ENCODE measurements at places on chromosomes 7 and 10.

- no peak for DNase-seq
Observed at GRCh38 chr10:24385776-24386175, 176.8 kb downstream of the KIAA1217 start.

GRCh38 chr7:90755041-90755440, 158.9 kb downstream of the CDK14 start:
- DNase-seq: no peak

DNA sequence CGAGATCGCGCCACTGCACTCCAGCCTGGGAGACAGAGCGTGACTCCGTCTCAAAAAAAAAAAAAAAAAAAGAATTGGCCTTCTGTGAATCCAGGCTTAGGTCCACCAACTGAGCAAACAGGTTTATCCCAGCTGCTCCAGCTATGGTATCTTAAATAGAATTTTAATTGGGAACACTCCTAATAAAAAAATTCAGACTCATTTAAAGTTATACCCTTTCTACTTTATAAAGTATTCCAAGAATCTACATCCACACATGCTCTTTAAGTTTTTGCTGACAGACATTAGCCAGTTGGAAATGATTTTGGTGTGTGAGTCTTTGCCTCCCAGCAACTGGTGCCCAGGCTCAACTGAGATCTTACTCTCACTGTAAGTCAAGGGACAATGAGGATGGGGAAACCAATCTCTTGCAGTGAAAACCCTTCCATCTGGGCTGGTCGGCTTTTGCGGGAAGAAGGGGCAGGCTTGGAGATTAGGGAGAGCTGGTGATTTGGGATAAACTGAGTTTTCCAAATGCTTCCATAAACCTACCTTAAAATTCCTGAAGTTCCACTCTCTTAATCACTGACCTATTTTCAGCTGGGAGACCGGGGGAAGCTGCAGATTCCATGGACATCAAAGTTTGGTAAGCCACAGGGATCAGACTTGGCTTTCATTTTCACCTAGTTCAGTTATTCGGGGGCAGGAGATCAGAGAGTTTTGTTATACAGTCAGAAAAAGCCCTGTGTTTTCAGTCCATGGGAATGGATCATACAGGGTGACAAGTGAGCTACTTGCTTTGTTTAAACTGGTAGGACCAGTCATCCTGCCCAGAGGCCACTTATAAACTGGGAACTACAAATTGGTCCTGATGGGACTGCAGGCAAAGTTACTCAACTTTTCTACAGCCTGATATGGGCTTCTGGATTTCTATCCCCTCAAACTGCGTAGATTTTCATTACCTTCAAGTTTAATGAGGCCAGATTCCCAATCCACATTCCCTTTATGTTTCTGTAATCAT, 89.3 kb upstream of the ZNF746 start:
- no peak for DNase-seq

- no peak for DNase-seq
Observed at GRCh38 chr10:46096446-46096845, 50.4 kb upstream of the MSMB start.

DNA sequence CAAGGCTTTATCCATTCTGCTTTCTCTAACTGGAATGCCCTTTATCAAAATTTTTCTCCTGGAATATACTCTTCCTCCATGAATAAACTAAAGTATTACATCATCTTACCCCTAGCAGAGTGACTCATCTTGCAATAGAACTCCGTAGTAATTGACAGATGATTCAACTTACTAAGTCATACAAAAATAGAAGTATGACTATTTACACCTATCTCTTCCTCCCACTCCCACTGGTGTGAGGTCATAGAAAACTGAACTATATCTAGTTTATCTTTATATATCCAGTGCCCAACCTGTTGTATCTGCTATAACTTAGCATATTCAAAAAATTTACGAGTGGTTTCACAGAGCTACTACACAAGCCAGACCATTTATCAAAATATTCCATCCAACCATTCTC, 26.1 kb downstream of the ABCB1 start:
- DNase-seq: no peak

DNA sequence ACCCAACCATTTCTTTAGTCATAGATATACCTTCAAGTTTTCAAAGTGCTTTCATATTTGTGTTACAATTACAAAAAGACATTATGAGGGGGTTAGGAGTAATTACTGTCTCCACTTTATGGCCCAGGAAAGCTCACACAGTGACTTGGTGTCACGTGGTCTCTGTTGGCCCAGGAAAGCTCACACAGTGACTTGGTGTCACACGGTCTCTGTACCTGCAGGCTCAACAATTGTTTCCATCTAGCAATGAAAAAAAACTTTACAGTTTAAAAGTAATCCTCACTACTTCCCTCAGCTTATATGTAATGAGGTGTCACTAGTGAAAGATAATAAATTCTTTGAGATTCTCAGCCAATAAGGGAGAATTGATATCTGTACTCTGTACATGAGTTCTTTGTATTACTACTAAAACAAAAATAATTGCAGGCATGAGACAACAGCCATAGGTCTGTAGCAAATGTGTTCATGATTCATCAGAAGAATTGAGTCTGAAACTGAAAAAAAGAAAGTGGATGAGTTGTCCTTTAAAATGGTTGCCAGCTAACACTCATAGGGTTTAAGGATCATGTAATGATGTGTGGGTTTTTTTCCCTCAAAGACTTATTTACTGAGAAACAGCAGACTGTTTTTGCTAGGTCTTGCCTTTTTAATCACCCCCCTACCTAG, 10.9 kb downstream of the OGDH start:
- no peak for DNase-seq

- no peak for DNase-seq
Observed at GRCh38 chr10:4136121-4136520, 351.1 kb upstream of the KLF6 start.

DNA sequence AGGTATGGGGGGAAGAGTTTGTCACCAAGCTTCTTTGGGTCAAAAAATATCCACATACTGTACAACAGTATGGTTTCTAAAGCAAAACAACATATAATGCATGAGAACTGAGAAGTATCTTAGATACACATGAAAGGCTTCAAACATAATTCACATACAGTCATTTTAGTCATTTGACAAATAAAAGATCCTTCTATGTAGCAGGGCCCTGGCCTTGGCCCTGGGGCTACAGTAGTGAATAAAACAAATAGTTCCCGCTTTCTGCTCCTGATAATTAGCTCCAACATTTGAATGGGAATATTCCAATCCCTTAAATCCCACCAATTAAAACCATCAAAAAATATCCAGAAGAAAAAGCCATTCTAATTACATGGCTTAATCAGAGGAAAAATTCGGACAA, 51.3 kb downstream of the MALSU1 start:
- DNase-seq: no peak

- DNase-seq: no peak
Observed at GRCh38 chr7:127578711-127579275, 6.6 kb downstream of the GCC1 start.

GRCh38 chr7:153324094-153324493, 564.5 kb downstream of the ACTR3B start:
- DNase-seq: no peak

DNA sequence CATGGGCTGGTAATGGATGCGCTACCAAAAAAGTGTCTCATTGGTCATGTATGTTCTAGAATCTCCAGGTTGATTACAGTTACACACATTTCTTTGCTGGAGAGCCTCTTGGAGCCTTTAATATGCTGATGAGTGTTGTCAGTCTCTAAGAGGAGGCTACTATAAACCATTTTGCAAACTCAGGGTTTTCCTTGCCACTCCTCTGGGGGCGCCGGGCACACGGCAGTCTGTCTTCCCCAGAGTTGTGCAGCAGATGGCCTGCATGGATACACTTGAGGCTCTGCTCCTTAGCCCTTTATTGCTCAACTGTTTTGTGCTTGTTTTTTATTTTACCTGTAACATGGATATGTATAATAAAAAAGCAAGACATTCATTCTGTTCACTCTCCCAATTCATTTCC, 196.5 kb downstream of the ACTR3B start:
- no peak for DNase-seq

- no peak for DNase-seq
Observed at GRCh38 chr7:1542329-1542728, 11.8 kb downstream of the MAFK start.

- no peak for DNase-seq
Observed at GRCh38 chr7:47370461-47371042, 211.4 kb downstream of the TNS3 start.

- no peak for DNase-seq
Observed at GRCh38 chr7:137801003-137801402, 45.8 kb downstream of the DGKI start.

DNA sequence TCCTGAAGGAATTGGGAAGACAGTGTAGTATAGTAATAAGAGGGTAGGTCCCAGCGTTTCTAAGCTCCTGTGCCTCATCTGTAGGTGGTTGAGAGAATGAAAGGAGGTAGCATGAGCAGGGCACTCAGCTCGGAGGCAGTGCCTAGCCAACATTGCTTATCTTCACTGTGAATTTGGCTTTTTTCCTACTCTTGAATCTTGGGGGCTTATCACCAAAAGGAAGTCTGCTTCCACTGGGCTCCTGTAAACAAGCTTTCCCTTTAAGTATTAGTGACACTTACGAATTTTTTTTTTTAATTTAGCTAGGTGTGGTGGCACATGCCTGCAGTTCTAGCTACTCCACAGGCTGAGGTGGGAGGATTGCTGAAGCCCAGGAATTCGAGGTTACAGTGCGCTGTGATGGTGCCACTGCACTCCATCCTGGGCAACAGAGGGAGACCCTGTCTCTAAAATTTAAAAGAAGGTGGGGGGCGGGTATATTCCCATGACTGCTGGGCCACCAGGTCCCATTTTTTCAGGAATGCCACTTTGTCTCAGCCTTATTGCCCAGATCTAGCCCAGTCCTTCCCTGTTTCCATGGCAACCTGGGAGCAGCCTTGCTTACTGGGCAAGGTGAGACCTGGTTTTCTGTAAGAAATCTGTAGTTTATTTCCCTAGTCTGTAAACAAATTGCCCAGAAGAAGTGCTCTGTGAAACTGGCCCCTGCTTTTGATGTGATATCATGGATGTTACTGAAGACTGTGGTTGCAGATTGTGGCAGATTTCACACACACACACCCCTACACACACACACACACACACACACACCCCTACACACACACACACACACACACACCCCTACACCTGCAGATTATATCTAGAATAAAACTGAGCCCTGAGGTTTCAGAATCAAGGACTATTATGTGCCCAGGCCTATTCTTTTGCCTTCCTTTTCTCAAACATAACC, 19.4 kb downstream of the OGDH start:
- DNase-seq: no peak

- no peak for DNase-seq
Observed at GRCh38 chr10:126690534-126690933, 20.0 kb upstream of the C10orf90 start.

GRCh38 chr7:73983437-73984164, 44.4 kb upstream of the ELN start:
- DNase-seq: no peak

DNA sequence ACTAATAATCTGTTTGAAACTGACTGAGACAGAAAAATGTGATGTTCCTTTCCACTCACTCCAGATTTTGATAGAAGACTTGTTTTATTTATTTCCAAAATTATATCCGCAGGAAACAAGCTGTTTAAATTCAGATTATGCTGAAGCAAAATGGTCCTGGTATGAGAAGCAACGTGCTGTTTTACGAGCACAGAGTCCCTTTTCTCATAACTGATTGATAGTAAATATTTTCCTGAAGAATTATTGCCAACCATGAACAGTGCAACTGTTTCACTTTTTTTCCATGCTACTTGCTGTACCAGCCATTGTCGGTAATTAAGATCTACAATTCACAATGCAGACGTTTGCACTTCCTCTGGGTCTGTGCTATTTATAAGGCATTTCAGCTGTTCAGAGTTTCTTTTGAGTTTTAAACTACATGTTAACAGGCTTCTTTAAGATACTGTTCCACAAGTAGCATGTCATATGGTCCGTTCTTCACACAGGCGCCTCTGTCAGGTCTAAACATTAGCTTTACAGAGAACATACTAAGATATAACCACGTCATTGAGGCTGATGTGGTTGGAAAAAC, 103.8 kb downstream of the POLL start:
- DNase-seq: no peak

DNA sequence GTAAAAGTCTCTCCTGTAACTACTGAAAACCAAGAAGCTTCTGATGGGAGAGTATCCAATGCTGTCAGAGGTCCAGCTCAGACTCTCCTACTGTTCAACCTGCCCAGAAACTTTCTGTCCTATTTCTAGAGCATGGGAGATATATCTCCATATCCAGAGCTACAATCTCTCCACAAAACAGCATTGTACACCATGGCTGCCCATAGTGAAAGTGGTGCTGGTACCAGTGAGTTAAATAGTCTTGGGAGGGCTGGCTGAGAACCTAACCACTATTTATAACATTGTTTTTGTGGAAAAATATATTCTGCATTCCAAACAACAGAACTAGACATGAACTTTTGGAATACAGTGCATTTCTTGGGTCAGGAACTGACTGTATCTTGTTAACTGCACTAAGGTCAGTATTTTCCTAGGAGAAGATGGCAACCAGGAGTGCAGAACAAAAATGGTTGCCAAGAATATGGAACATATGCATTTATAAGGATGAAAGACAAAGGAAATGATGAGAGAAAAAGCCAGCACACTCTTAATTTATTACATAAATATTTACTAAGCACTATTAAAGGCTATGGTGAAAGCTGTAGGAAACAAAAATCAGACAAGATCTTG, 91.9 kb downstream of the ZNF438 start:
- DNase-seq: no peak

DNA sequence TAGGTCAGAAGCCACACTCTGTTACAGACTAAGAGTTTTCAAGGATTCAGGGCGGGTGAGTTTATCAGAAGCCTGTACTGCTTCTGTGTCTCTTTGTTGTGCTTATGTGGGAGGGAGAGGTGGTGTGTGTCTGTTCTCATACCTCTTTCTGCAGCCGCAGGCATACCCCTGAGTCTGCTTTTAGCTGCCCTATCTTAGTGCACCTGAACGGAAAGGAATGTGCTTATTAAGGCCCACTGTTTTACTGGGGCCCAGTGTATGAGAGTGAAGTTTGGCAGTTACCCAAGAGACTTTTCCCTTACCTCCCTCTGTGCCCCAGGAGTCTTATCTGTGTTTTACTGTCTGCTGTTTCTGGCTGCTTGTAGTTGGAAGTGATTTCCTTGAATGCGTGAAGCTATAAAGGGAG, 104.3 kb downstream of the TYW1 start:
- DNase-seq: no peak

- DNase-seq: no peak
Observed at GRCh38 chr10:1134156-1134555, 78.0 kb downstream of the WDR37 start.

DNA sequence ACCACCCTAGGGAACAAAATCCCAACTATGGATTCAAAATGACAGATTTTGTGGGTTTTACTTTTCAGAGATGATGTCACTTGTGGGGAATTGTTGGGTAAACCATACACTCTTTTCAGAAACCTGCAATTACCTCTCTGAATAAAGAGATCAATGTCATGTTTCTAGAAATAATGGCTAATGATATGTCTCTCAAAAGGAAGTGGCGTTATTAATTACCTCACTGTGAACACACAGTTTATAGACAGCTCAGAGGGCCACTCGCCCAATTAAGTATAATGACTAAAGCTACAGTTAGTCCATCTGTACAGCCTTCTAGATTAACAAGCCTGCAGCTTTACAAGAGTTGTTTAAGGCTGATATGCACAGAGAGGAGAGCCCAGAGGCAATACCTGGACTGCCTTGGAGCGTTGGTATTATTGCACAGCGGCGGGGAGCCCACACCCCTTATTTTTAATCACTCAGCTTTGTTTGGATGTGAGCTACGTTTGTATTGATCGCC, 79.5 kb downstream of the RAB11FIP2 start:
- no peak for DNase-seq

- no peak for DNase-seq
Observed at GRCh38 chr7:6246251-6246917, 26.0 kb downstream of the CYTH3 start.

GRCh38 chr10:67666416-67667034, 29.5 kb downstream of the CTNNA3 start:
- DNase-seq: no peak

GRCh38 chr7:104852386-104852785, 161.6 kb upstream of the KMT2E start:
- DNase-seq: no peak
